Ovary (tissue), 10 donors: ENCODE measurements at places on chromosomes 7 and 10. TPM values are rescaled to one million over a fixed set of nuclear protein-coding genes. Genes with fewer than 3 reads are reported as not detected.

AGAP9 gene
- 10.0 TPM for total RNA-seq

DNA sequence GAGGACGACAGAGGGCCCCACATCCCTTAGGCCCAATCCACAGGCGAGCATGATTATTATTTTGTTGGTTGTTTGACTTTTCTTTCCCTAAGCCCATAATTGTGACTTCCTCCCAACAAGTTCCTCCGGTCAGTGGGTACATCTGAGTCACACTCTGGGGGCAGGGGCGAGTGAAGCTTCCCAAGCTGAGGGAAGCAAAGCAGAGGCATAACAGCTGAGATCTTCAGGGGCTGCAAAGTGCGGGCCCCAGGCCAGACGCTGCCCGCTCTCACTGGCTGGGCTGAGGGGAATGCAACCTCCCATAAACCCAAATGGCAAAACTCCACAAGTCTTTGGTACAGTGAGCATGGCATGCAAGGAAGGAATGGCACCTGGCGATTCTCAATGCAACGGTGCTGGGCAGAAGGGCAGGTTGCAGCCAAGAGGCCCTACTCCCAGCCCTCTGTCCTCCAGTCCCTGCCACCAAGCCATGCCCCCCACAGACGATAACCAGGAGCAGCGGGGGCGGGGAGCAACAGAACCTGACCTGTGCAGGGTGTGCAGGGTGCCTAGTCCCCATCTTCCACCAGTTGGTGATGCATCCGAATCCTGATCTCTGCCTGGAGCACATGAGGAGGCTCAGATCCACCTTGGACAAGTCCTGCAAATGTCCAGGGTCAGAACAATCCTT is 25.3 kb downstream of the TNS3 start:
- DNase-seq, result no peak
- no peaks in the 10 kb centered on the region for H3K27me3 ChIP-seq
- H3K36me3 ChIP-seq, result no peaks in the 10 kb centered on the region
- H3K27ac ChIP-seq, result no peak overlapping the region
- peaks cover 16% of the 10 kb centered on the region for H3K4me1 ChIP-seq
- H3K4me3 ChIP-seq, result no peak overlapping the region

GRCh38 chr7:143458263-143458662 is 15.0 kb downstream of the TAS2R60 start:
- H3K36me3 ChIP-seq, result no peaks in the 10 kb centered on the region
- H3K4me1 ChIP-seq, result no peaks in the 10 kb centered on the region
- DNase-seq, result no peak

DNA sequence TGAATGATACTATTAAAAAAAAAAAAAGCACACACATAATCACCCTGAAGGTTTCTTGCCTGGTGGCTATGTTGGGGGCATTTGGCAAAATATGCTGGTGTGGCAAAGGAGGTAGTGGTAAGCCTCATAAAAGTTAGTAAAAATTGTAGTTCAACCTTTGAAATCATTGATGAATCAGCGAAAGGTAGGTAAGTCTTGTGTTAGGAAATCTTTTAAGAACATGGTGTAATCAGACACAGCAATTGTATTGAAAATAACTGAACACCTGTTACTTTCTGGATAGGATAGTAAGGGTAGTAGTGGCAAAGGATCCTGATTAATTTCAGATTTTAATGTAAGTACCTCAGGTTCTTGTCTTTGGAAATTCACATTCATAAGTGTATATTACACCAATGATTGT is 40.9 kb downstream of the CALML5 start:
- no peak overlapping the region for H3K4me3 ChIP-seq
- peaks cover 4% of the 10 kb centered on the region for H3K4me1 ChIP-seq

DNA sequence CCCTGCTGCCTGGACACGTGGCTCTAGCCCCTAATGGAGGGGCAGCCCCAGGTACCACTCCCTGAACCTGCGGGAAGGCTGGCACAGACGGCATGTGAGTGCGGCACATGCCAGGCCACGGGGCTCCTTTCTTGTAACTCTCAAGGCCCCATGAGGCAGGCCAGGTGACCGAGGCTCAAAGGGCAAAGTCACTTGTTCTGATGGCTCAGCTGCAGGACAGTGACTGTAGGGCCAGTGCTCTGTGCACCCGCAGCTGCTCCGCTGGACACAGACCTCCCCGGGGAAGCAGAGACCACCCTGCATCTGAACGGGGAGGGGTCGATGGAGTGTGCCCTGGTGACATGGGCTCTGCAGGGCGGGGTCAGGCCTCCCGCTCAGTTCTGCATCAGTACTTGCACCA is 55.3 kb downstream of the PTPRE start:
- no peak for DNase-seq
- H3K4me3 ChIP-seq, result no peak overlapping the region
- no peak overlapping the region for H3K27ac ChIP-seq
- H3K27me3 ChIP-seq, result no peaks in the 10 kb centered on the region

GRCh38 chr10:87750817-87751216 is 67.2 kb downstream of the ATAD1 start:
- H3K27me3 ChIP-seq, result no peaks in the 10 kb centered on the region
- no peak overlapping the region for H3K4me3 ChIP-seq
- no peaks in the 10 kb centered on the region for H3K36me3 ChIP-seq
- H3K4me1 ChIP-seq, result no peaks in the 10 kb centered on the region
- H3K27ac ChIP-seq, result no peak overlapping the region
- DNase-seq, result no peak

DNA sequence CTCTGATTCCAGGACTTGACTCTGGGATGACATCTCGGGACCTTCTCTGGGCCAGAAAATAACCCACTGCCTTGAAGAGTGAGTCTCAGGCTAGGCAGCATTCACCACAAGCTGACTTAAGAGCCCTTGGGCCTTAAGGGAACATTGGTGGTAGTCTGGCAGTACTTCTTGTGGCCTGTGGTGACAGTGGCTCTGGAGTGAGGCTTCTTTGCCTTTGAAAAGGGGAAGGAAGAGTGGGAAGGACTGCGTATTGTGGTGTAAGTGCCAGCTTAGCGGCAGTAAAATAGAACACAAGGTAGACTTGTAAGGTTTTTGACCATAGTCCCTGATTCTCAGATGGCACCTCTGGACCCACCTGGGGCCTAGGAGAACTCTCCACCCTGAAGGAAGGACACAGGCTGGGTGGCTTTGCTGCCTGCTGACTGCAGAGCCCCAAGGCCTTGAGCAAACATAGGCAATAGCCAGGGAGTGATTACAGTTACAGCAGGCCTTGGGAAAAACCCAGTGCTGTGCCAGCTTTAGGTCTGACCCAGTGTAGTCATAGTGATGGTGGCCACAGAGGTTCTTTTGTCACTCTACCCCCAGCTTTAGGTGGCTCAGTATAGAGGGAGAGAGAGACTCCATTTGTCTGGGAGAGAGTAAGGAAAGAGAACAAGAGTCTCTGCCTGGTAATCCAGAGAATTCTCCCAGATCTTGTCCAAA is 483.9 kb downstream of the SH2D4B start:
- H3K27me3 ChIP-seq, result no peaks in the 10 kb centered on the region
- DNase-seq, result no peak
- H3K4me1 ChIP-seq, result no peaks in the 10 kb centered on the region
